ENCODE measurements at places on chromosomes 3 and 15.

- DNase-seq = peak; percentile 41
Measured at GRCh38 chr15:85865070-85865684, 70.5 kb upstream of the KLHL25 start.

DNA sequence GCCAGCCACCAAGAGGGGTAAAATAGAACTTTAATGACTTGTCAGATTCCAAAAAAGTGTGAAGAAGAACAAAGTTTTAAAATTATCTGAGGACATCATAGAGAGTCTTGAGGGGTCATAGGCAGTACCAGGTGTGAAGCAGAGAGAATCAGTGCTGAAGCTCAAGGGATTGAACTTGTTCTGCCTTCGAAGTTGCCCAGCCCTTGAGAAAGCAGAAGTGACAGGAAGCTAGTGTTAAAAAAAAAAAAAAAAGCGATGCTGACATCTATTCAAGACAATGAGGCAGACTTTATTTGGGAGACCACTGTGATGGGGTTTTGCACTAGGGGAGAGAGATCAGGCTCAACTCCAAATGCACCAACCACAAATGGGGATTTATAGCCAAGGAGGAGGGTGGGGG, 21.8 kb downstream of the FBXO22 start:
- DNase-seq = no peak

DNA sequence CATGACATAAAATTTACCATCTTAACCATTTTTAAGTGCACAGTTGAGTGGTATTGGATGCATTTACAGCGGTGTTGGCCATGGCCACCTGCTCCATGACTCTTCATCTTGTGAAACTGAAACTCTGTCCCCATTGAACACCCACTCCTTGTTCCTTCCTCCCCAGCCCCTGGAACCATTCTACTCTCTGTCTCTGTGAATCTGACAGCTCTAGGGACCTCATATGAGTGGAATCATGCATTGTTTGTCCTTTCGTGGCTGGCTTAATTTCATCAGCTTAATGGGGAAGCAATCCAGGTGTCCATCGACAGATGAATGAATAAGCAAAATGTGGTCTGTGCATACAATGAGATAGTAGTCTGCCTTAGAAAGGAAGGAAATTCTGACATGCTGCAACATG, 42.5 kb downstream of the PLXNA1 start:
- DNase-seq = peak; percentile 10

DNA sequence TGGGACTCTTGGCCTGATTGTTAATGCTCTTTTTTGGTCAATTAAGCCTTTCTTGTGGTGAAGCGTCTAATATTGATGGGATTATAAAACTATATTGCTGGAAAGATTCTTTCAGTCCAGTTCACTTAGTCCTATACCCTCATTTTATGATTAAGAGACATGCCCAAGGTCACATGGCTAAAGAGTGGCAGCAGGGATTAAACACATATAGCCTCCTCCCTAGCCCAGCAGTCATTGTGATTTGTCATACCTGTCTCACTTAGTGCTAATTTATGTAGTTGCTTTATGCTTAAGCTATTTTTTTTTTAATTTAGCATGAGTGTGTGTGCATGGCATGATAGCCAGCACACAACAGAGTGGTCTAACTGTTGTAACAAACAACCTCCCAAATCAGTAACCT, 9.5 kb downstream of the PARP14 start:
- DNase-seq = no peak

- no peak for DNase-seq
Measured at GRCh38 chr3:196440696-196441095, 8.5 kb upstream of the UBXN7 start.
